Activated T-cell treated with anti-CD3 and anti-CD28 coated beads for 1 hour (primary cell): ENCODE measurements at places on chromosomes 6 and 20.

- DNase-seq, result no peak
These were observed 14.4 kb upstream of the TREM2 start for GRCh38 chr6:41177287-41177686.

DNA sequence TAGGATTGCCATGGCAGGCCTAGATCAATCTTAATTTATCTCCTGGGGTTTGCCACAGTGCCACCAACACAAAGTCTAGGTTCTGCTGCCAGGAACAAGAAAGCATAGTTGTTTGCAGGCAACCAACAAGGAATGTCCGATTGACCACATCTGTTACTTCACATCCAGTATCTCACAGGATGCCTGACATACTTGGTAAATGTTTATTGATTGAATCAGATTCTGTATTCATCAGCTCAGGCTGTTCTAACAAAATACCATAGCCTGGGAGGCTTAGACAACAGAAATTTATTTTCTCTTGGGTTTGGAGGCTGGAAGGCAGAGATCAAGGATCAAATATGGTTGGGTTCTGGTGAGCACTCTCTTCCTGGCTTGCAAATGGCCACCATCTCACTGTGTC lies 26.3 kb upstream of the MC3R start:
- no peak for DNase-seq

DNA sequence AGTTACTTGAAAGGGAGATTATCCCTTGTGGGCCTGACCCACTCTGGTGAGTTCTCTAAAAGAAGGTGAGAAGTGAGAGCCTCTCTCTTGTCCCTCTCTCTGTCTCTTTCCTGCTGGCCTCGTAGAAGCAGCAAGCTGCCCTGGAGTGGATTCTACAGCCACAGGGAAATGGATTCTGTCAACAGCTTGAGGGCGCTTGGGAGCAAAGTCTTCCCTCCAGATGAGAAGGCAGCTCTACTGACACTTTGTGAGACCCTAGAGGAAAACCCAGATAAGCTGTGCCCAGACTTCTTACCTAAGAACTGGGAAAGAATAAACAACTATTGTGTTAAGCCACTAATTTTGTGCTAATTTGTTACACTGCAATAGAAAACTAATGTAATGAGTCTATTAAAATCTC lies 39.9 kb downstream of the ANKRD60 start:
- no peak for DNase-seq

GRCh38 chr6:57173056-57173885 lies 1.1 kb downstream of the BAG2 start:
- peak; percentile 16 for DNase-seq
